ENCODE measurements at places on chromosomes 3 and 15.

DNA sequence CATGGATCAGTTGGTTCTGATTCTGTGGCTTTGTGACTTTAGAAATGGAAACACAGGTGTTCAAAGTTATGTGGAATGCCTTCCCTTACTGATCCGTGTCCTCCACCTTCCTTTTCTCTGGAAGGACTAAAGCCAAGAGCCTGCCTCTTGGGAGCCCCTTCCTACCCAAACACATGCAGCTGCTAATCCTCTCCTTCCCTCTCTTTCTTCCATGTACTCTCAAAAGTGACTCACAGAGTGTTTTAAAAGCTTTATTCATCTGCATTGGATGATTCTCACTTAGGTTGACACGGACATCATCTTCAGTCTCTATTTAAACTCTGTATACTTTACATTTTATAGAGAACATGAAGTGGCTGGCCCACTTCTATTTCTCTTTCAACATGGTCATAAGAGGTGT, 856.5 kb upstream of the ARPP21 start:
- no peak for DNase-seq

DNA sequence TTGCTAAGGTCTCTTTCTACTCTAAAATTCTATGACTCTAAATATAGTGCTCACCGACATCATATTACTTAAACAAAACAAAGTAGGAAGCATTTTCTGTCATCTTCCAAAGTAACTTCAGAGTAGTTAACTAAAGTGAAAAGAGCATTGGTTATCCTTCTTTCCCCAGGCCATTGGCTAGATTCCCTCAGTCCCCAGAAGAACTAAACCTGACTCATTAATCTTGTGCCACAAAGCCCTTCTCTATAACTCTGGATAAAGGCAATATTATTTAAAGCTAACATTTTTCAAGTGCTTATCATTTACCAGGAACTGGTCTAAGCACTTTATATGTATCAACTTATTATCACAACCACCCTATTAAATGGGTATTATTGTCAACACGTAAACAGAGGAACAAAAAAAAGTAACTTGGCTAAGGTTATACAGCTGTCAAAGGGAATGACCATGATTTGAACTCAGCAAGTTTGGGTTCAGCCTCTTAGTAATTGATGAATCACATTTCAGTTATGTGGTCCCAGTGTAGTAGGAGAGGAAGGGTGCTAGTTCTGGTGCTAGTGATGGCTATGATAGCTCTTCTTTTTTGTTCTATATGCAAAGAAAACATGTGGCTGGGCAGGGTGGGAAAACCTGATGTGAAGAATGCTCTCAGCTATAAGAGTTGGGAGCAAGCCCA, 304.9 kb downstream of the FGF12 start:
- DNase-seq: no peak

DNA sequence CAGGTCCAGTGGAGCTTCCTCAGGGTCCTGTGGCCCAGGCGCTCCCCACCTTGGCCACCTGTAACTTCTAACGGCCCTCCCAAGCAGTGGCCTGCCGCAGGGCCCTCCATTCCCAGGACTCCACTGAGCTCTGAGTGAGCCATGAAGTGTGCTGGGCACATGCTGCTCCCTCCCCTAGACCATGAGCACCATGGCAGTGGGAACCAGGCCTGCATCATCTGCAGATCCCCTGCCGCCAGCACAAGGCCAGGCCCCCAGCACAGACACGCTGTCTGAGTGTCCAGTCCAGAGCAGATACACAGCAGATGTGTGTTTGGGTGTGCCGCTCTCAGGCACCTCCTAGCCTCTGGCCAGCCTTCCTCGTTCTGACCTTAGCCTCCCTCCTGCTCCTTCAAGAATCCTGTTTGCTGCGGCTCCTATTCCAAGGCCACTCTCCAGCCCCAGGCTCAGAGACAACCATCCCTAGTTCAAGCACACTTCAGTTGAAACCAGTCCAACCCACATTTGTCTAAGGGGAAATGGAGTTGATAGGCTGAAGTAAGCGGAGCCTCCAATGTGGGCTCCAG, 7.0 kb upstream of the KLF15 start:
- no peak for DNase-seq

- no peak for DNase-seq
These were observed 117.9 kb downstream of the TLE3 start for GRCh38 chr15:69979783-69980182.

GRCh38 chr3:196047391-196048030, 34.4 kb downstream of the TFRC start:
- no peak for DNase-seq

GRCh38 chr15:84099181-84099580, 136.4 kb upstream of the GOLGA6L4 start:
- DNase-seq: no peak

- DNase-seq: no peak
These were observed 48.9 kb downstream of the STT3B start for GRCh38 chr3:31581660-31582059.

DNA sequence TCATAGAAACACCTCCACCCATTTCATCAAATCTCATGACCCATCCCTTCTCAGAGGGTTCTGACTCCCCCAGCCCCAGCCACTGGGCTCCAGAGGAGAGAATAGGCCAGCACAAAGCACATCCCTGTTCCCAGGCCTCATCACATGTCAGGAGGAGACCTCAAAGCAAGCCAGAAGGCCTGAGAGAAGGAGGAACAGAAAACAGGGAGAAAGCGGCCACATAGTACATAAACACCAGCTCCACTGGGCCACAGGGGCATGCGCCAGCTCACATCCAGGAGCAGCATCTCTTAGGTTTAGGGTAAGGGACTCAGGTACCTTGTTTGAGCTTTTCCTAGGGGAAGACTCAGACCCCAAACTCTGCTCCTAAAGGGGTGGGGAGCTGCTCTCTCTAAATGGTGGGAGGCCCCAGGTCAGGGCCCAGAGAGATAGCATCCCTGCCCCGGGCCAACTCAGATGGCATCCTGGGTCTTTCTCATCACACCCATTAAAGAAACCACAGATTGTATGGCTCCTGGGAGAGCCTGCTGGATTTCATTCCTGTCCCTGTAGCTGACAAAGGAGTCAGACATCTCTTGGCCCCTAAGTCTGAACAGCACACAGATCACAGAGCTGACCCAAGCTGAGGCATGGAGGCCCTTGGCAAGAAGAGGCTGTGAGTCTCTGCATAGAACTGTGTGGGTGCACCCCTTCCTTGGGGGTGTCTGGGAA, 2.5 kb downstream of the SHF start:
- DNase-seq: no peak

GRCh38 chr15:82851981-82852511, 42.6 kb downstream of the WHAMM start:
- no peak for DNase-seq

GRCh38 chr15:85804481-85805170, 9.9 kb upstream of the KLHL25 start:
- no peak for DNase-seq

GRCh38 chr3:185337231-185337816, 25.6 kb upstream of the MAP3K13 start:
- DNase-seq: no peak

Measured in fibroblast of skin of left quadriceps (primary cell).